Spleen (tissue), 13 donors: ENCODE measurements at places on chromosomes 4 and X.

DNA sequence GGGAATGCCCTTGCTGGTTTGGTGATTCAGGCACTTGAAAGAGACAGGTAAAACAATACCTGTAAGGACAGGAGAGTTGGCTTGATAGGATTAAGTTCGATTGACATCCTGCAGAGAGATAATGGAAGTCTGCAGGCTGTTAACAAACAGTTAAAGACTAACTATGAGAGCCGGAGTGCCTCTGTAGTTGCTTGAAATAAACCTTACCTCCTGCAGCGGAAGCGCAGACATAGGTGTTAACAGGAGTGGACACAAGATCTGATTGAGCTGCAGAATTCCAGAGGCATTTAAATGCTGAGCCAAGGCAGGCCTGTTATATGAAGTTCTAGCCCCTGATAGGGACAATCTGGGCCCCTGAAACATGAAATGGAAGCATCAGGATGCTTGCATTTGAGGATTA, 416.7 kb upstream of the MAOA start:
- no peak for DNase-seq

DNA sequence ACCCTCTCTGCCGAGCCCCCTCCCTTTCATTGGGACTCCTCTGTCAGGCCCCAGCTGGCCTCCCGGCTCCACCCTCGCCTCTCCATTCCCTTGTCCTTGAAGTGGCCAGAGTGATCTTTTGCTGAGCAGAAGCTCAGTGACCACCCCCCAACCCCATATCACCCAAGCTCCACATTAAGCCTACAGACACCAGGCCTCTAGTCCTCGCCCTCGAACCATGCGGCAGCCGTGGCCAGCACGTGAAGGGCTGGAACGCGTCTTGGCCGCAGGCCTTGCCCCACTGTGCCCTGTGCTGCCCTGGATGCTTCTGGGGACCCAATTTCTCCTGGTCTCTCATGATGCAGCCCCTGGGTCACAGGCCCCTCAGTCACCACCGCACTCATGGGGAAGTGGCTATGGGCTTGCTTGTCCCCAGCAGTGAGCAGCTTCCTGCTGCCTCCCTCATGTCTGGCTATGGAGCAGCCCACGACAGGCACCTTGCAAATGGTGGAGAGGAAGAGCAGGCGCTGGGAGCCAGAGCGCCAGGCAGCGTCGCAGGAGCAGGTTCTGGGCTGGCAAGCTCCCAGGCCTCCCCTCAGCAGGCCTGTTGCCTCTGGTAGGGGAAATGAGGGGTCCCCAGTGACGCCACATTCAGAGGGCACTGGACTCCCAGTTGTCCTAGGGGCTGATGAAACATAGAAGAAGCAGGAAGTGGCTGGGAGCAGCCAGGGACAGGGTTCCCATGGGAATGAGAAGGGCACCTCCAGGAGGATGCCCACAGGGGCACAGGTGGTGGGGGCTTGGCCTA, 757 bp upstream of the SRPK3 start:
- no peak for DNase-seq

GRCh38 chr4:83862471-83862870, 326.6 kb downstream of the GPAT3 start:
- DNase-seq = no peak

DNA sequence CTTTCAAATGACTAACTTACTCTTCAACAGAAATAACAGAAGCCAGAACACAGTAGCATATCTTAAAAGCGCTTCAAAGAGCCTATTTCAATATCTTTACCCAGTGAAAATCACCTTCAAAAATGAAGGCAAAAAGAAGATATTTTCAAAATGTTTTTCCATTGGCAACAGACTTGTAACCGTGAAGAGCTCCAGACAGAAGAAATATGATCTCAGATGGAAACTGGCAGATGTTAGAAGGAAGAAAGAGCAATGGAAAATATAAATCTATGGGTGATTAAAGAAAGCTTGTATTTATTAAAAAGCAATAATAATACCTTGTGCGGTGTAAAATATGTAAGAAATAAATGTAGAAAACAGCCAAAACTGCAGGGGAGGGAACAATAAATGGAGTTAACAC, 35.7 kb downstream of the PRKG2 start:
- no peak for DNase-seq

DNA sequence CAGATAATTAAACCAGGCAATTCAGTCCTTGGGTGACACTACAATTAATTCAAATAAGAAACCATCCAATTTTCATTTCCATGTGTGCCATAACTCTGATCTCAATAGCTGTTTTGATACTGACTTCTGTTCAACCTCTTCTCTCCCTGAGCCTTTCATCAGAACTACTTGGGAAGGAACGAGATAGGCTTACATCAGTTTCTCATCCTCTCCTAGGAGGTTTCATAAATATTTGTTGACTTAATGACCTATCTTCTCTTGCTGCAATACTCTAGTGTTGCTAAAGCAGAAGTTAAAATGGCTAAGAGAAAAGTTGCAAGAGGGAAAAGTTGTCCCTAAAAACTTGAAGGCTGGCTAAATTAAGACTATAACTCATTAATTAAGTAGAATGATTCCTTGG, 41.8 kb downstream of the PRKG2 start:
- no peak for DNase-seq

DNA sequence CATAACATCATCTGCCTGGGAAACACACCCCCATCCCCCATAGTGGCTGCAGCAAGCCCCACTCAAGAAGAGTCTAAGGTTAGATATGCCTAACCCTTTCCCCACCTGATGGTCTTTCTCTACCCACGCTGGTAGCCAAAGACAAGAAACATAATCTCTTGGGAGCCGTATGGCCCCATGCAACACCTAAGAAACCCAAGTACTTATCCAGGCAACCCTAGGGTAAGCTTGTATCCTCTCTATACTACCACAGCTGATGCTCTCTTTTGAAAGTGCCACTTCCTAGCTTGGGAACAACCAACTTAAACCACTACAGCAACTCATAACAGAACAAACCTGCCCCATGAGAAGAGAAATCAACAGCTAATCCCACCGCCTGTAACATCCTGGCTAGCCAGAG, 161.1 kb downstream of the MSN start:
- DNase-seq = no peak

DNA sequence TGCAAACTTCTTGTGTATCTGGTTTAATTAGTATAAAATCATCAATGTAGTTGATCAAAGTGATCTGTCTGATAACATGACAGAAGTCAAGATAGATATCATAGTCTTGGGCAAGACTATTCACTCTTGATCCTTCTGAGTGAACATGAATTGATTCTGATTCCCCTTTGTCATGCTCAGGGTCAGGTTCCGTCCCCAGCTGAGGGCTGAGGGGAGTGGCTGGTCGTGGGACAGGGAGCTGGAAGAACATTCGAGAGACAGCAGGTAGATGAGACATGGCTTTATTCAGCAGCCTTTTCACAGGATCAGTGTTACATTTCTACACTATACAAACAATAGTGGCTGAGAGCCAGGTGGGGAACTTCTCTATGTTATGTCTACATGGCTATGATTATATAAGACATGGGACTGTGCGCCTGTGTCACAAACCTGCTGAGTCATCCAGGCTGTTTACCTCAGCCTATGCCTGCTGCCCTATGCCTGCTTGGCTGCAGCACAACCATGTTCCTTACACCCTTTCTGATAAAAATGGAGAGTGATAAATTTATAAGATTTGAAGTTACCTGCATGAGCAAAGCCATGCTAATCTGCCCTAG, 586.9 kb upstream of the NR3C2 start:
- DNase-seq = no peak

- peak; percentile 63 for DNase-seq
Observed at GRCh38 chr4:155666344-155667221, at the start of gene GUCY1A1. Gene GUCY1A1, plus strand, starts transcription at chr4:155666848. Its CDS starts 30,020 bp downstream, at chr4:155696868.

- DNase-seq = no peak
Observed at GRCh38 chr4:106414366-106414765, 45.8 kb upstream of the GIMD1 start.

DNA sequence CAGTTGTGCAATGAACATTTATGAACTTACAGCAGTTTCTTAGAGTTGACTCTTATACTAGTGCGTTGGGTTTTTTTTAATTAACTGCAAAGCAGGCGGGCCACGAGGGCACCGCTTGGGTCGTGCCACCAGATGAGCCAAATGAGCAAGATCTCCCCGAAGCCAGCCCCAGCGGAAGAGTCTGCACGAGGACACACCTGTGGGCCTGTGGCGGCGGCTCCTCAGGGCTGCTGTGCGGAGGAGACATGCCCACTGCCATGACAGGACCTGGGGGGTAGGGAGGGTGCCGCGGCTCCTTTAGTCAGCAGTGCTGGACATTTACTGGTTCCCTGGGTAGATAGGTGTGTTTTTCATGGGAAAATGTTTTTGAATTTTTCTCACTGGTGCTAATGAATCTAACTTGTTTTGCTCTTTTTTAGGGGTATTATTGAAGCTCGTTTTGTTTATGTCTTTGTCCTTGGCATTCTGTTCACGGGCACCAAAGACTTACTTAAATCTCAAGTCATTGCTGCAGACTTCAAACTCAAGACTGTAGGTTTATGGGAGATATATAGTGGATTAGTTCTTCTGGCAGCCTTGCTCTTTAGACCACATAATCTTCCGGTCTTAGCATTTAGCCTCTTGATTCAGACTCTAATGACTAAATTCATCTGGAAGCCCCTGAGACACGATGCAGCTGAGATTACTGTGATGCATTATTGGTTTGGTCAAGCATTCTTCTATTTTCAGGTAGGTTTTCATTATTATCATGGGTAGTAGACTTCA, 31.2 kb downstream of the PIGG start:
- peak; percentile 49 for DNase-seq

DNA sequence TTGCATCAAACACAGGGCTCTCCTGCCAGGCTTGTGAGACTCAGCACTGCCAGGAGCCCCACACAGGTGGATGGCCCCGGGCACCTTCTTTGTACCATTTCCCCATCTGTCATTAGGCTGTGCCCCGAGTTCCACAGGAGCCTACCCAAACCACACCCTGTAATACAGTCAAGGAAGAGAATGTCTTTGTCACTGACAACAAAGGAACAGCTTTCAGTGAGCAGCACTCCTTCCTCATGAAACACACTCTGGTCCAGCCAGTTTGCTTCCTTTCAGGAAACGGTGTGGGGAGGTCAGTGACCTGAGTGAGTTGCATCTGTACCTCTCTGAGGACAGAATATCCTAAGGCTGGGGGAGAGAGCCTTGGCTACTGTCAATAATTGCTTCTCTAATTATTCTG, 53.7 kb downstream of the LNX1 start:
- DNase-seq = no peak

GRCh38 chrX:154123241-154124219, 20.5 kb upstream of the OPN1LW start:
- peak; percentile 88 for DNase-seq

DNA sequence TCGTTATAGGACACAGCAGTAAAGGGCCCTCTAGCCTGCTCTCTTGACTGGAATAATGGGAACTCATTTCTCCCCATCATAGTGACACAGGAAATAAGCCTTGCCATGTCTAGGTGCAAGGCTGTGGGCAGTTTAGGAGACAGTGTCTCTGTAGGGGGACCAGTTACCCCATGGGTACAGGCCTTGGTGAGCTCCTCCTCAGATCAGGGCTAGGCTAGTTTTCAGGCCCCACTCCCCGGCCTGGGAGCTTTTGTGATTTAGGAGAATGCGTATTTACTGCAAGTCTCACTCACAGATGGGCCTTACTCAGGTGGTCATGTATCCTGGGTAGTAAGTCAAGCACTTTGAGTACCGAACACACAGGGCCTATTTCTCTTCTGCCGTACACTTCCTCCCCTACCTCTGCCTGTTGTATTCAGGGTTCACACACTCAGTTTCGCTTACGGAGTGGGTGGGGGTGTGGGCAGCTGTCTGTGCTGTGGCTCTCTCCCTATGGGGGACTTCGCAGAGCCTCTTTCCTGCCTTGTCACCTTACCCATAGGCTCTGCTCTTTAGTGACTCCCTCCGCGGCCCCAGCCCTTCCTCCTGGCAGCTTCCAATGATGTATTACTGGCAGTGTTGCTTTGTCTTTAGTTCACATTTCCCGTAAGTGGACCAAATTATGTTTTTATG, 34.2 kb downstream of the FAM193A start:
- peak; percentile 82 for DNase-seq

DNA sequence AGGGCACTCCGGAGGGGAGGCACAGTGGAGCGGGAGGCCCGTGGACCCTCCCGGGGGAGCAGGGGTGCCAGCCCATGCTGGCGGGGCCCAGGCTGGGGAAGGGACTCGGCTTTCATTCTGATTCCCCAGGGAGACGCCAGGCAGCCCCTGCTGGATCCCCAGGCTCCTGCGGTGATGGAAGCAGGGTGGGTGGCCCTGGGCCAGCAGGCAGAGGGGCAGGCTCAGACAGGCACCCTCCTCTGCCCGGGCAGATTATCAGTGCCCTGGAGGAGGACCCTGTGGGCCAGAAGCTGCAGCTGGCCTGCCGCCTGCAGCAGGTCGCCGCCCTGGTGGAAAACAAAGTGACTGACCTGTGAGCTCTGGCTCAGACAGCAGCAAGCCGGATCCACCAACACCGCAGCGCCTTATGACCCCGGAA, 2.1 kb upstream of the SRPK3 start:
- peak; percentile 68 for DNase-seq

- no peak for DNase-seq
Observed at GRCh38 chr4:152359208-152360044, 176.5 kb downstream of the FBXW7 start.

DNA sequence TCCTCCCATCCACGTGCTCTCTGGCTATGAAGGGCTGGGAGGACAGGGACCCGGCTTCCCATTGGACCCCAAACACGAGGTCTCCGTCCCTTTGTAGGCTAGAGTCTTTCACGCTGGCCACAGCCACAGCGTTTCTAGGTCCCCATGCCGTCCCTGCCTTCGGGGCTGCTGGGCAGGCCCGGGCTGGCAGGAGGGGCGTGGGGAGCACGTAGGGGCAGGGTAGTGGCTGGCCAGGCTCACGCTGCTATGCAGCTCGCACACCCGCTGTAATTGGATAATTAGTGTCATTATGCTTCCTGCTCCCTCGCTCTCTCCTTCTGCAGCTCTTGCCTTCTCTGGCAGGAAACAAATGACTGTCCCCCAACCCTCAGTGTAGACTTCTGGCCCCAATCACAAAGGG, 9.8 kb downstream of the ATP2B3 start:
- DNase-seq = no peak

DNA sequence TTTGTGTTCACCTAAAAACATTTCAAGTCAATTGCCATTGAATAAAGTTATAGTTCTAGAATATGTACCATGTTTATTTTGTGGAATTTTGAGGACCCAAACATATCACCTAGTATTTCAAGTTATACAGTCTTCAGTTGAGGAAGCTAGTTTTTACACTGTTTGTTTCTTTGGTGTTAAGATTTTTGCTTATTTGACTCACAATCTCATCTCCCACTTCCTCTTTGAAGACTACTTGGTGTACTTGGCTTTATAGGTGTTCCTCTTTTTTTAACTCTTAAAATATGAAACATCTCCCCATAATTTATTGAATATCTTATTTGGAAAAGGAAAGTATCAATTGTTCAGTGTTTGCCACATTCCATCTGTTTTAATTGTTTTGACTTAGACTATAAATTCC, 675.4 kb downstream of the RAPGEF2 start:
- DNase-seq = no peak

- no peak for DNase-seq
Observed at GRCh38 chr4:132683957-132684356, 465.1 kb upstream of the PCDH10 start.

- no peak for DNase-seq
Observed at GRCh38 chr4:159607809-159608208, 504.9 kb downstream of the RAPGEF2 start.
